ENCODE measurements at places on chromosomes 16 and 17.

GRCh38 chr16:50369133-50369804, 481 bp upstream of the BRD7 start:
- no peak for DNase-seq

DNA sequence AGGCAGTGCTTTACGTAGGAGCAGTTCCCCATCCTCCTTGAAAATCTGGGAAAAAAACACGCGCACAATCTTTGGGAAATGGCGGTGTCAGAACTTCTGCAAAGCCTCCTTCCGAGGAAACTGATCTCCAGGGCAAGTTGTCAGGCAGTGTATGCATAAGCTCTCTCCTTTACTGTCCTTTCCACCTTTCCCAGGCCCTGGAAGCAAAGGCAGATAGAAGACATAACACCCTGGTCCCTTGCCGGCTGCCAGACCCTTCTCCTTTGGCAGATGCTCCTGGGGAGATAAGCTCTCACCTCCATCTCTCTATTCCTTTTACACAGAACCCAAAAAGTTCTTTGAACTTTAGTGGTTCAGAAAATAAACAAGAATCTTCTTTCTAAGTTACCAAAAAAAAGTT, 12.4 kb downstream of the TOB1 start:
- peak; percentile 28 for DNase-seq

DNA sequence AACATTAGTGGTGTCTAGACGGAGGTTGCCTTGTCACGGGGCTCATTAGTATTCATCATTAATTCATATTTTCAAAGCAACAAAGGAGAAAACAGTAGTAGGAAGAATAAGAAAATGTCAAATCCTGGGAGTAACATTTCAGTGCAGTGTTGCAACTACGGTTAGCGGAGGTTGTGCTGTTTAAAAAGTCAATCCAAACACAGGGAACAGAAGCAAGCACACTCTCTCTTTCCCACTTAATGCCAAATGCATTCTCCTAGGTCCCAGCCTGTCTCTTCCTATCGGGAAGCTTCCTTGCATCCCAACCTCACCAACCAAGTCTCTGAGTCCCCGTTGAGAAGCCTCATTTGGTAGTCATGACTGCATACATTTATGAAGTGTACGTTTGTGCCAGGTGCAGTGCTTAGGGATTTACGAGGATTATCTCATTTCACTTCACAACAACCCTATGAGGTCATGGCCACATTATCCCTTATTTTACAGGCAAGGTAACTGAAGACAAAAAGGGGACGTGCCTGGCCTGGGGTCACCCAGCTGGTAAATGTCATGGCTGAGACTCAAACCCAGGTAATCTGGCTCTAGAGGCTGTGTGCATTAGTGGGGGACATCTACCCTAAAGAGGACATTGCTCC, 283.6 kb upstream of the SALL1 start:
- DNase-seq = no peak

DNA sequence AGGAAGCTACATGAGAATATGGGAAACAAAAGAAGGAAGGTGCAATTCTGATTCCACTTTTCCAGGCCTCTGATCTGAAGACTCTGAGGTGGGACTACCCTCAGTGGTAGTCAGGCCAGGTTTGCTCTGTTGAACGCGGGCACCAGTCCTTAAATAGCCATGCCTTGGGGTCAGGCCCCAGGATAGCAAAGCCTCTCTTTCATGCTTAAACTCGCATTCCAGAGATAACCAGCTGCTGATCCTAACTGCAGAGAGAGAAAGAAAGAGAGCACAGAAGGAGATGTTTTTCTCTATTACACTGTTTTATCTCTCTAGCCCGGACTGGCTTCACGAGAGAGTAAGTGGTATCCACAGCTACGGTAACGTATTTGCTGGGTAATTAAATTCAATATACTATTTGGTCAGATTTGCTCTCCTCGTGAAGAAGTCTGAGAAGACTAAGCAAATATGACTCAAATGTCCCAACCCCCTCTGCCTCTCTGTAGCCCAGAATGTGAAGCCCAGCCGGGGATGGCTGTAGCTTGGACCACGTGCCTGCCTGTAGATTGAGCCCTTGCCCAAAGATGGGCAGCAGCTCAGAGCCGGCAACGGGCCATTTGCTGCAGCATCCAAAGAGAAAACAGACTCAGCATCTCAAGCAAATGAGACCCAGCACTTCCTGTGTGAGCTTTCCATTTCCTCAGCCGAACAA, 122.2 kb downstream of the SMG6 start:
- DNase-seq = no peak

DNA sequence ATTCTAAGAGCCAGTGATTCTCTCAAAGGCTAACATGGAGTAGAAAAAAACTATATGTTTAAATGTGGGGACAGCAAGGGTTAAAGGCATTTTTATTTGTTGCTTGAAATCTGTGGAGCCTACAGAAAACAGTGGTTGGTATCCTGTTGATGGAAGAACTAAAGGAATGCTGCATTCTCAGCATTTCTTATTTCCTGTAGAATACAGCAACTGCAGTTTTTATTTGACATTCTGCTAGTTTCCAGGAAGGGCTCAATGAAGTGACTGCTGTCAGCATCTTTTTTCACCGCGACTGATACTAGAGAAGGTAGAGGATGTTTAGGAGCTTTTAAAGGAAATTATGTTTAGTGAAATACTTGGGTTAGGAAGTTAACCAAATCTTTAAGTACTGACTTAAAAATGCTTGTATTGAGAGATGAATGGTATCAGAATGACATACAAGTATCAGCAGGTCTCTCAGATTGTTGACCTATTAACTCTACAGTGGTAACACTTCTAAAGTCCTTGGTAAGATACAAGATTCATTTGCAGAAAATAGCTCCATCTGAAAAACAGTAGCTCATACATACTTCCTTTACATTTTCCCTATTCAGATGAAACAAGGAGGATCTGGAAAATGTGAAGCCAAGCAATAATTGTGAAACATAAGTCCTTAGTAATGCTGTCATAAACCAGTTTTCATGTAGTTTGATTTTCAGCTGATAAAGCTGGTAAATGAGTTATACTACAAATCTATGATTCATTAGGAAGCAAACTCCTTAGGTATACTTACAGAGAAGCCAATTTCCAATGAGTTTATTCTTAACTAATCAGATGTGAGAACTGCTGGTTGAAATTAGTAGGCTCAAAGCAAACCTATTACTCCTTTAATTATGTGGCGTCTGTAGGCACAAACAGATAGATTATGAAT, 15.2 kb downstream of the CLTC start:
- no peak for DNase-seq

DNA sequence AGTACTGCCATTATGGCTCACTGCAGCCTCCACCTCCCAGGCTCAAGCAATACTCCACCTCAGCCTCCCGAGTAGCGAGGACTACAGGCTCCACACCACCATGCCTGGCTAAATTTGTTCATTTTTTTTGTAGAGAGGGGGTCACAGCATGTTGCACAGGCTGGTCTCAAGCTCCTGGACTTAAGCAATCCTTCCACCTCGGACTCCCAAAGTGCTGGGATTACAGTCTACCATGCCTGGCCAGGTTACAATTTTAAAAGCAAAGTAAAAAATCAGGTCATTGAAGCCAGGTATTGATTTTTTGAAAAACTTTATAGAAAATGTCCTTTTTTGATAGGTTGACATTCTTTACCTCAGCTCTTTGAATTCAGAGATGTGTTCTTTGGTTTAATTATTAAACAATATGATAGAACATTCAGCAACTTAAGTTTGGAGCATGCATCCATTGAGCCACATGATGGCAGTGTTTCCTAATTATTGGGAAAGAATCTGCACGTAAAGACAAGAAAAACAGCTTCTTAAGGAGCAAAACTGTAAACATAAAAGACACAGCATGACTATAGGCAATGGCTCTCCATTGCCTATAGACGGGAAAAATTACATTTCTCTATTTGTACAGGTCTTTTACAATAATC, 1.7 kb upstream of the SLC16A11 start:
- no peak for DNase-seq

- DNase-seq = no peak
Observed at GRCh38 chr16:24146518-24146917, 109.6 kb upstream of the CACNG3 start.

Measured in vagina (tissue), 2 donors.